ENCODE measurements at places on chromosomes 5 and 9. TPM values are rescaled to one million over a fixed set of nuclear protein-coding genes. Genes with fewer than 3 reads are reported as not detected.

- no peaks in the 10 kb centered on the region for H3K36me3 ChIP-seq
- H3K27ac ChIP-seq, result no peak overlapping the region
- H3K4me1 ChIP-seq, result peaks cover 9% of the 10 kb centered on the region
- no peak overlapping the region for H3K4me3 ChIP-seq
- no peak for DNase-seq
Measured at GRCh38 chr5:118777189-118777736, 211.1 kb downstream of the DTWD2 start.

GRCh38 chr9:5629312-5630080, 589 bp downstream of the RIC1 start:
- peak; percentile 60 for DNase-seq
- peak overlapping the region; percentile 90 for H3K4me3 ChIP-seq

DNA sequence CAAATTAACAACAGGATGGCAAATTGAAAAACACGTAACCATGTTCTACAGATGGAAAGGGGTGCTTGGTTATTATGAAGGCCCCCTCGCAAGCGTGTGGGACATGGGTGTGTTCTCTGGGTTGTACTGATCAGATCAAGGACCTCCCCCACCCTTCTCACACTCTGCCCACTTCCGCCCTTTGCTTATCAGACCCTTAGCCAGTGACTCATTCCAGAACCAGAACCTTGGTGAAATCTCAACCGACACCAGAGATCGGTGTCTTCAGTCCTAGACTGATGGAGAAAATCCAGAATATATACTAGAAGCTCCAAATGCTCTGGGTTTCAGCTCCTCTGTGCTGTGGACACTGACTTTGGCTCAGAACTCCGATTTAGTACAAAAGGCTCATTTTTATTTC, 64.9 kb downstream of the PTTG1 start:
- no peaks in the 10 kb centered on the region for H3K36me3 ChIP-seq
- H3K27ac ChIP-seq, result no peak overlapping the region
- H3K4me1 ChIP-seq, result no peaks in the 10 kb centered on the region
- H3K27me3 ChIP-seq, result no peaks in the 10 kb centered on the region
- H3K4me3 ChIP-seq, result no peak overlapping the region

DNA sequence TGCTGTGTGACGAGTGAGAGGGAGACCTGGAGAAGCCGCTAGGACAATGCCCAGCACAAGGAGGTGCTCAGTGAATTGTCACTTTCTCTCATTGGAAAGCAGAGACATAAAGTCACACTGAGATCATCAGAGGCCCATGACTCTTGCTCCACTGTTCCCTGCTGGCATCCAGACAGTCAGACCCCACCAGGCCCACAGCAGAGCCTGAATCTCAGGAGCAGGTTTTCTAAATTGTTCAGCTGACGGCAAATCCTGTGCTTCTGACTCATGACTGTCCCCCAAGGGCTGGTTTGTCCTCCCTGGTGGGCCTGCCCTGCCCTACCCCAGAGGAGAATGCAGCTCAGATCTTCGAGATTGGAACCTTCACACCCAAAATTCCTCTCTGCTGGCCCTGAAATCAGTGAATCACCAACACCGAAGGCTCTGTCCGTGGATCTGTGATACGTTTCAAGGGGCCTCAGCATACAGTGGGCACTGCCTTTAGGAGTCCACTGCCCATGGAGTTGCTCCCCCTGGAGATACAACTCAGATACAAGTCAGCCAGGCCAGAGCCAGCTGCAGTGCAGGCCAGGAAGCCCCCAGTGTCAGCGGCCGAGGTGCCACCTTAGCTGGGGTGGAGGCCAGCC, 2.7 kb downstream of the PTGES start:
- no peak overlapping the region for H3K27ac ChIP-seq
- H3K36me3 ChIP-seq, result no peaks in the 10 kb centered on the region
- H3K4me3 ChIP-seq, result no peak overlapping the region
- H3K27me3 ChIP-seq, result no peaks in the 10 kb centered on the region
- no peak for DNase-seq

- no peaks in the 10 kb centered on the region for H3K36me3 ChIP-seq
- no peak overlapping the region for H3K27ac ChIP-seq
- no peak overlapping the region for H3K4me3 ChIP-seq
Measured at GRCh38 chr5:143870871-143871632, 59.1 kb downstream of the HMHB1 start.

DNA sequence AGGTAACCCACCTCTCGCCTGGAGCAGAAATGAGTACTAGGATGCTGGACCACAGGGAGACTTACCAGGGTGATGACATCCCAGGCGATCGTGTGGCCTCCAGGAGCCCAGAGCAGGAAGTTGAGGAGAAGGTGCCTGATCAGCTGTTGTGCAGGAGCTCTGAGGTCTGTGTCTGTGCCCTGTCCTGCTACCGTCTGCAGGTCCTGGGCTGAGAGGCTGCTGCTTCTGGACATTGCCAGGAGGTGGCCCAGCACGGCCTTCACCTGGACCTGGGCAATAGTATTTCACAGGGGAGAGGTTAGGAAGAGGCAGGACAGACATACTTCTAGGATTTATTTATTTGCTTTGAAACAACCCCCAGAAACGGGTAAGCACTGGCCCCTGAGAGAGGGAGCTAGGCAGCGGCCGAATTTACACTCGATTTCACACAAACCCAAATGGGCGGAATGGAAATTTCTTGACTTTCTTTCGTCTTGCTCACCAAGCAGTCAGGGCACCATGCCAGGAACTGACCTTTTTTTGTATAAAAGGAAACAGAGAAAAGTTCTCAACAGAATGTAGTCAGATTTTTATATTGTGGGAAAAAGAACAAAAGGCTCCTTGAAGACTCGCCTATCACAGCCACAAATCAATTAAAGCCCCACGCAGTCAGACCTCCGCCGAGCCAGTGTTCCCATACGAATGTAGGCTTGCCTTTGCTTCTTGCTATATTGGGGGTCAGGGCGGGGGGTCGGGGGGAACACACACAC, 210.3 kb downstream of the FANCC start:
- no peaks in the 10 kb centered on the region for H3K27me3 ChIP-seq
- no peak overlapping the region for H3K27ac ChIP-seq
- H3K36me3 ChIP-seq, result peaks cover 29% of the 10 kb centered on the region
- H3K4me1 ChIP-seq, result no peaks in the 10 kb centered on the region
- H3K4me3 ChIP-seq, result no peak overlapping the region

DNA sequence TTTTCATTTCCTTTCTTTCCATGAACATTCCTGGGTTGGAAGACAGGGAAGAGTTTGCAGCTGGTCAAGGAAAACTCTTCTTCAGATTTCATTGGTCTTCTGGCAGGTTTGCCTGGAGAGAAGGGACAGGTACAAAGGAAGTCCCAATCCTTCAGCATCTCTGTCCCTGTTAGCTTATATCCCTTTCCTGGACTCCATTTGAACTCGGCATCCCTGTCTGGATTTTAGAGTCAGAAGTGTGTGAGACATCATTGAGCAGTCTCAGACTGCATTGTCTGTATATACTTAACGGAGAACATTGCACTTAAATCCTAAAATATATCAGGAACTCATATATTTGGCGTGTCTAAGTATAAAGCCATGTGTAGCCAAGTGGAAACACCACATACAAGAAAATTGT, 54.9 kb downstream of the ADGRV1 start:
- no peaks in the 10 kb centered on the region for H3K27me3 ChIP-seq
- no peak overlapping the region for H3K4me3 ChIP-seq
- H3K36me3 ChIP-seq, result no peaks in the 10 kb centered on the region
- no peak for DNase-seq
- H3K4me1 ChIP-seq, result no peaks in the 10 kb centered on the region

DNA sequence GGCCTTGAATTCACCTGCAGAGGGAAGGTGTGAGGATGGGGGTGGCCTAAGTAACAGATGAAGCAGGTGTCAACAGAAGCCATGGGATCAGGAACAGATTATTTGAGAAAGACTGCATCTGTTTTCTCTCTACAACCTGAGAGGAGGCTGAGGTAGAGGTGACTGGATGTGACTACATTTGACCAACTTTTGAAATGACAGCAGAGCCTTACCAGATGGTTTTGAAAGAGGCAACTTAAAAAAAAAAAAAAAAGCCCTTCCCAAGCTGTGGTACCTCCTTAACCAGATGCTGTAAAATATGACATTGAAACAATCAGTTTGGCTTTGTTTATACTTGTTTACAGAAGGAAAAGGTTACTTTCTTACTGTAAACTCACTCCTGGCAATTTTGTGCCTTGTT, 108.6 kb downstream of the TRIO start:
- H3K27ac ChIP-seq, result no peak overlapping the region
- DNase-seq, result no peak
- H3K4me3 ChIP-seq, result no peak overlapping the region
- no peaks in the 10 kb centered on the region for H3K27me3 ChIP-seq
- no peaks in the 10 kb centered on the region for H3K36me3 ChIP-seq

DNA sequence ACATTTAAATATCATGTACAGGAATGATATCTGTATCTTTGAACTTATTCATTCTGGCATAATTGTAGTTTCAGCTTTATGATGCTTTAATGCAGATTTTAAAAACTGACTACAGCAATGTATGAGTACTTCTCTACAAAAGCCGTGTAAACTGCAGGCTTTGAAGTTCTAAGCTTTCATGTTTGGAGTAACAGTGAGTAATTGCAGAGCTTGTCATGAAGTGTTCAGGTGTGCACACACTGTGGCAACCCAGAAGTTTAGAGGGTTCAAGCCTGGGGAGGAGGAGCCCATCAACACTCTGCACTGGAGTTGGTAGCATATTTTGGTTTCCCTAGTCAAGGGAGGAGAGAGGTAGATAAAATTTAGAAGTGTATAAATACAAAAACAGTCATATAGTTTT, 130.9 kb downstream of the CD180 start:
- no peaks in the 10 kb centered on the region for H3K27me3 ChIP-seq
- no peak for DNase-seq
- H3K4me1 ChIP-seq, result peaks cover 4% of the 10 kb centered on the region

DNA sequence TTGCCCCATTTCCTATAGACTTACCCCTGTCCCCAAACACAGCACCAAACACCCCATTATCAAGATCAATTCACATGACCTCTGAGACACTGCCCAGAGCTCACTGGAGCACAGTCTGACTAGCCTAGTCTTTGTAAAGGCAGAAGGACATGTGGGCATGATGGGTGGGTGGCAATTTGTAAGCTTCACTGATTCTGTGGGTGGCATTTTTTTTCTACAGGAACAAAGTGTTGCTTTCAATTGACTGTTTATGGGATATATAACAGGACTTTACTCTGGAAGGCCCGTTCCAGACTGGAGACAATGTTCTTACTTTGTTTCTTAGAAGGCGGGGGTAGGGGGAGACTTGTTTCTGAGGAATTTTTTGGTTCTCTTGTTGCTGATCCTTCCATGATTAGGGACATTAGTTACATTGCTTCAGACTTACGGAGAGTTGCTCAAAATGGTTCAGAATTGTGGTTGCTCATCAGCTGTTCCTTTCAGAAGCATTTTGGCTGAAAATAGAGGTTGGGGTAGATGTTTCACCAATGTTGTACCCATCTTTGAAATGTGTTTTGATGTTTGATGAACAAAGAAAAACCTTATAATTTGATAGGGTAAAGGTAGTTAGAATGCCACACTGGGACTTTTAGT, 20.2 kb downstream of the NNT start:
- H3K27me3 ChIP-seq, result no peaks in the 10 kb centered on the region
- DNase-seq, result no peak
- peaks cover 5% of the 10 kb centered on the region for H3K4me1 ChIP-seq
- H3K36me3 ChIP-seq, result no peaks in the 10 kb centered on the region
- no peak overlapping the region for H3K4me3 ChIP-seq

DNA sequence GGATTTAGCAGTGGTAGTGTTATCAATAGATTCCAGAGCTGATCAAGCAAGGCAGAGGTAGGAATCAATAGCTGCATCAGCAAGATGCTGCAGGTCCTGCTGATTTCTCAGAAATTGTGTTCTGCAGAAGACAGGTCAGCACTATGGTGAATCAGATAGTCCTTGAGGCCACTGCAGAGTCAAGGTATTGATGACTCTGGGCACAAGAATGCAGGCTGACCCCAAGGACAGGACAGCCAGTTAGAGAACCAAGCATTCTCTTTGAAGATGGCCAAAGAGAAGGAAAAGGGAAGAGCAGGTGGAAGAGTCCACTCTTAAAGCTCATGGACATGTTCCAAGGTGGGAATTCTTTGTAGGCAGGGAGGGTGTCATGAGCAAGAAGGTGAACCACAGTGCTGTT, 28.0 kb downstream of the PRUNE2 start:
- no peaks in the 10 kb centered on the region for H3K36me3 ChIP-seq
- H3K4me3 ChIP-seq, result no peak overlapping the region
- H3K4me1 ChIP-seq, result no peaks in the 10 kb centered on the region
- H3K27ac ChIP-seq, result no peak overlapping the region
- peaks cover 4% of the 10 kb centered on the region for H3K27me3 ChIP-seq
- no peak for DNase-seq

DNA sequence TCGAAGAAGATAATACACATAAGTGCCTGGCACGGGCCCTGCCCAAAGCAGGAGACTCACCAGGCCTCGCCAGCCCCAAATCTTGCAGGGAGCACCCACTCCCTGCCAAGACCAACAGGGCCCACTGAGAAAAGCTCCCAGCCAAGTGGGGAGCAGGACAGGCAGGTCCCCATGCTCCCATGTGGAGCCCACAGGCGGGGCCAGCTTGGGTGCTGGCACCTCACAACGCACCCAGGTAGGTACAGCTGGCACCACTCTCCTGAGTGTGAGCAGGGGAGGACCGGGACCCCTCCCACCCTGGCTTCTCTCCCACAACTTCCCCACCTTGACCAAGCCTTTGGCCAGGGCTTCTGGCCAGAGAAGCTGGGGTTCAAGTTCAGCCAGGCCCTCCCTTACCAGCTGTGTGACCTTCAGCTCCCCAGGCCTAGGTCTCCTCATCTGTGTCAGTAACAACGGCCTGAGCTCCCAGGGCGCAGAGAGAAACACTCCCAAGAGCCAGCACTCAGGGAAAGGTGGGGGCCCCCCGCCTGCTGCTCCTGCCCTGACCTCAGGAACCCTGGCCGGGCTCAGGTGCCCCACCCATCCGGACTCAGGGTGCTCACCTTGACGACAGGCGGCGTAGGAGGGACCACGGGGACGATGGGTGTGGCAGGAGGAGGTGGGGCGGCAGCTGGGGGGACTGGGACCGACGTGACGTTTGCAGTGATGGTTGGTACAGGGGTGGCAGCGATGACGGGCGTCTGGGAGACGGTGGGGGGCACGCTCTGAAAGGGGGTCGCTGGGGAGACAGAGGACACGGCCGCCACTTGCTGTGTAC, 17.8 kb downstream of the BRD3 start:
- no peaks in the 10 kb centered on the region for H3K27me3 ChIP-seq
- no peak overlapping the region for H3K4me3 ChIP-seq
- peaks cover 27% of the 10 kb centered on the region for H3K4me1 ChIP-seq
- no peak overlapping the region for H3K27ac ChIP-seq
- no peak for DNase-seq
- peaks cover 13% of the 10 kb centered on the region for H3K36me3 ChIP-seq

DNA sequence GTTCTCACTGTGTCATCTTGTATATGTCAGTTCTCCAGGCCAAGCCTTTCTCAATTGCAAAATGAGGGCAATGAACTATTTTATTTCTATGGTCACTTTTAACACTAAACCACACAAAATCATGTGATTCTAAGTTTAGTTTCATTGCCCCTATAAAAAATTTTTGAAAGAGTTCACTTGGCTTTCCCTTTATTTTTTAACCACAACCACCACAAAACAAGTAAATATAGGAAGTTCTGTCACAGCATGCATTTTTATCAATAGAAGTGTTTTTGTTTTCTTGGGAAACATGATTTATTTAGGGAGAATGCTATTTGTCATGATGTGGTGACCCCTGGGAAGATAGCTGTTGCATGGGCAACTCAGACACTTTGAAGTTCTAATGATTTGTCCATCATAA, 169.1 kb downstream of the CSNK1G3 start:
- H3K4me1 ChIP-seq, result no peaks in the 10 kb centered on the region
- no peaks in the 10 kb centered on the region for H3K36me3 ChIP-seq
- no peak overlapping the region for H3K27ac ChIP-seq
- no peaks in the 10 kb centered on the region for H3K27me3 ChIP-seq

Gene BAG1
- total RNA-seq, result 49.4 TPM

Gene ARL14EPL
- total RNA-seq, result not detected

Gene INSL6
- total RNA-seq, result not detected

Gene DBH
- 2.4 TPM for total RNA-seq

Gene IFNE
- total RNA-seq, result not detected

Gene PCDHA1
- not detected for total RNA-seq

Gene LCN9
- not detected for total RNA-seq

Gene SEMA5A
- 5.8 TPM for total RNA-seq

Gene LCN6
- not detected for total RNA-seq
